ENCODE measurements at places on chromosomes 7 and 10.
A peak's percentile ranks its signal among the peaks of the same experiment; 100 is the strongest.

GRCh38 chr7:70500261-70500660, 631.7 kb upstream of the GALNT17 start:
- no peak for DNase-seq

- no peak for DNase-seq
Measured at GRCh38 chr7:45579391-45579801, 5.2 kb downstream of the ADCY1 start.

GRCh38 chr7:117375380-117375779, 51.9 kb downstream of the ASZ1 start:
- no peak for DNase-seq

- no peak for DNase-seq
Measured at GRCh38 chr7:20343205-20343604, 12.5 kb downstream of the ITGB8 start.

GRCh38 chr10:34520084-34520483, 295.0 kb downstream of the PARD3 start:
- no peak for DNase-seq

DNA sequence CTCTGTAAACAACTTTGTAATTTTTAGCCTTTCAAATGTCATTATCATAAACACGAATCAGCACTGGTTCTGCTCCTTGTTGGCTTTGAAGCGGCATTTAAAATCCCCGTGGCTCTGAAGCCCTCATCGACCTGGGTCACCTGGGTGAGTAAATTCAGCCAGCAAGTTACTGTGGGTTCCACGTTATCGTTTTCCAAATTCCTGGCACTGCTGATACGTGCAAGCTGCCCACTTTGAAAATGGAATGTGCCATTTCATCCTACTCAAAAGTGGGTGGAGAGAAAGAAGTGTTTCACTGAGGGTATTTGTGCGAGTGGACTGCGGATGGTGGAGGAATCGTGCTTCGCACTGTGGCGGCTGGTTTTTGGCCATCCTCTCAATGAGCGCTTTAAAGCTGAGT, 281.7 kb downstream of the KLF6 start:
- DNase-seq = no peak

DNA sequence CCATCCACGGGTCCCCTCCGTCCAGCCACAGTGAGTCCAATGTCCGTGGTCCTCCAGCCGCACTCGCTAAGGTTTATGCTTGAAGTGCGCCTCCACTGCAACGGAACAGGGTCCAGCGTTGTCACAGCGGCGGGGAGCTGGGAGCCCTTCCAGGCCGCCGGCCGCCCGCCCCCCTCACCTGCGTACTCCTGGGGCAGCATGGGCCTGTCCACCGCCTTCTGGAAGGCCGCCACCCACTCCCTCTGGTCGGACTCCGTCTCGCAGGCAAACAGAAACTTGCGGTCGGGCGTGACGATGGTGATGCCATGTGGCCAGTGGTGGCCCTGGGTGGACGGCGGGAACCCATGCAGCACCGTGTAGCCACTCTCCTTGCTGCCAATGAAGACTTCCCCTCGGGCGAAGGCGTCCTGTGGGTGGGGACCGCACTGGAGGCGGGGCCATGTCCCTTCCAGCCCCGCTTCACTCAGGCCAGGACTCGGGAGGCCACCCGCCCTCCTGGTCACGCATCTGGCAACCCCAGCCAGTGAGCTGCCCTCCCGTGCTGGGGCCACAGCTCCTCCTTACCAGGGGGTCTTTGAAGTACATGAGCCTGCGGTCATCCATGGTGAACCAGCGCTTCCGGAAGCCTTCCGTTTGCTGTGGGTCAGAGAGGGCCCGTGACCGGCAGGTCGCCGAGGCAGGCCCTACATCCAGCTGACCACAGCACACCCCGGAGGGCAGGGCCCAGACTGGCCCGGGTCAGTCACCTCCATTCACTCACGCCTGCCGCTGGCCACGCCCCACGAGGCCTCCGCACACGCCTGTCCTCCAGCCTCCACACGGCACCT, 22.7 kb downstream of the GET4 start:
- DNase-seq = no peak

GRCh38 chr10:44261296-44261695, 123.6 kb downstream of the CXCL12 start:
- DNase-seq = no peak

GRCh38 chr10:88385601-88386203, 197.4 kb downstream of the RNLS start:
- peak; percentile 7 for DNase-seq

- no peak for DNase-seq
Measured at GRCh38 chr7:918441-919113, 35.9 kb downstream of the ADAP1 start.

DNA sequence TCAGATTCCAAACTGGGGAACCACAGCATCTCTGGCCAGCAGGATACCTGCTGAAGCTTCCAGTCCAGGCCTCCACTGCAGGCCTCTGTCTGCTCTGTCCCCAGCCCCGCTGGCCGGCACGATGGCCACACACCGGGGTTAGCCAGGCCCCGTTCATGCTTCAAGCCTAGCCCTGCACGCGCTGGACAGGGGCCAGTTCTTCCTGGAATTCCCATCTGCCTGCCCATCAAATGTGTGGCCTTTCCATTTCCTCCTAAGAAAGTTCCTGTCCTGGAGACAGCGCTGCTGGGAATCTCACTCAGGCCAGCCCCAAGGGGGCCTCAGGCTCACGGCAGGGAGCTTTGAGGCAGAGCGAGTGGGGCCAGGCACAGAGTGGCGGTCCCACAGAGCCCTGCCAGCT, 18.0 kb downstream of the SH2B2 start:
- no peak for DNase-seq

- DNase-seq = no peak
Measured at GRCh38 chr10:117646718-117647117, 104.2 kb downstream of the EMX2 start.

DNA sequence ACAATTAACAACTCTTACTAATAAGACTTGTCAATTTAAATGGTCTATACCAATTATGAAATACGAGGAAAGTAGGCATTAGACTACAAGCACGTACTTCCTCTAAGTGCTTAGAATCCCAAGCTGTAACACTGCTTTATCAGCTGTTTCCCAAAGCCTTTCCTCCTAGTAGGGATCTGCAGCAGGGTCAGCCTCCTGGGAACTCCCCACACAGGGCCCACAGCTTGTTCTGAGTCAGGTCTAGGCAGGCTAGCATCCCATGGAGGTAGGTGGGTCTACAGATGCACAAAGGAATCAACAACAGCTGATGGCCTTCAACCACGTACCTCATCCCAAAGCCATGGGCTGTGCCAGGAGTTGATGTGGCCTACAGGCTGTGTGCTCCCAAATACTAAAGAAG, 14.7 kb downstream of the MMS19 start:
- no peak for DNase-seq

DNA sequence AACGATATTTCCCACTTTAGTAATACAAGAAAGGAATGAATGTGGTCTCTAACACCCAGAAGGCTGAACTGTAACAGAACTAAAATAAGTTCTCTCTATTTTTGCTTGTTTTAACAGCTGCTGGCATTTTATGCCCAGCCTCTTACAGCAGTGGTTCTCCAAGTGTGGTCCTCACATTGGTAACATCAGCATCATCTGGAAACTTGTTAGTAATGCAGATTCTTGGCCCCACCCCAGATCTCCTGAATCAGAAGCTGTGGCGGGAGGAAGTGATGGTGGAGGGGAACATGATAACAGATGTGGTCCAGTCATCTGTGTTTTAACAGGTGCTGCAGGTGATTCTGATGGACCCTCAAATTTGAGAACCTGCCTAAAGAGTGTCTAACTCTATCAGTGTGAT, 170.1 kb downstream of the TMEM26 start:
- DNase-seq = no peak

DNA sequence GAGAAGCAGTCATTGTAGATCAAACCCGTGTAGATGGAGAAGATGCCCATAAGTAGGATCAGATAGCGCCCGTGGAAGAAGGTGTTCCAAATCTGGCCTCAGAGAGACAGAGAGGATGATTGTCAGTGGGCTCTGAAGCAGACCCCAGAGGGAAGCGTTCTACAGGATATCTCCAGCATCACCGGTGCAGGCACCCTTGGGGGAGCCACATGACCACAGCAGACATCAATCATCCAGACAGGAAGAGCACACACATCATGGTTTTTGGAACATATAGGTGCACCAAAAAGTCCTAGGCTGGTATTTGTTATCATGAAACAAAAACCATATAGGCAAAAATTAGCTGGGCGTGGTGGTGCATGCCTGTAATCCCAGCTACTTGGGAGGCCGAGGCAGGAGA, 44.0 kb upstream of the SVOPL start:
- DNase-seq = no peak

GRCh38 chr7:2107386-2108070, 125.2 kb downstream of the MAD1L1 start:
- no peak for DNase-seq

DNA sequence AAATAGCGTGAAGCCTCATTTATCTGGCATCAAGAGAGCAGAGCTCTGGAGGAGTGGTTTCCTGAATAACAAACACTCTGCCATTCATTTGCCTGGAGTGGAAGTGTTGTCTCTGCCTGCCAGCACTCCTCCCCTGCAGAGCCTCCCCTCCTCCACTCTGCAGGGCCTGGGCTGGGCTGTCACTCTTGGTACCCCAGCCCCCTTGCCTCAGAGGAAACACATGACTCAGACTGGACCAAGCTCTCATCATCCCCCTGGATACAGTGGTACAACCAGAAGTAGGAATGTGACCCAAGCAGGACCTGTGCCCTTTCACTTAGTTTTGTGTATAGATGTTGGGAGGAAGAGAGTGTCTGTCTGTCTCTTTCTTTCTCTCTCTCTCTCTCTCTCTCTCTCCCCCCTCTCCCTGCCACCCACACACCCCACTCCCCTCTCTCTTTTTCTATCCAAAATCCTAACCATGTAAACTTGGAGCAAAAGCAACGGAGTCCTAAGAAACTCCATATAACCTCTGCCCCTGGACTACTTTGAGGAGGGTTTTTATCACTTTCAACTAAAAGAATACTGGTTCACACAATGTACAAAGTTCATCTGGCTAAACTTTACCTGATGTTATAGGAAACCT, 43.9 kb downstream of the DOCK4 start:
- DNase-seq = no peak

- no peak for DNase-seq
Measured at GRCh38 chr7:28533267-28533666, 120.9 kb downstream of the CREB5 start.

GRCh38 chr10:117761695-117762094, 219.1 kb downstream of the EMX2 start:
- DNase-seq = no peak

DNA sequence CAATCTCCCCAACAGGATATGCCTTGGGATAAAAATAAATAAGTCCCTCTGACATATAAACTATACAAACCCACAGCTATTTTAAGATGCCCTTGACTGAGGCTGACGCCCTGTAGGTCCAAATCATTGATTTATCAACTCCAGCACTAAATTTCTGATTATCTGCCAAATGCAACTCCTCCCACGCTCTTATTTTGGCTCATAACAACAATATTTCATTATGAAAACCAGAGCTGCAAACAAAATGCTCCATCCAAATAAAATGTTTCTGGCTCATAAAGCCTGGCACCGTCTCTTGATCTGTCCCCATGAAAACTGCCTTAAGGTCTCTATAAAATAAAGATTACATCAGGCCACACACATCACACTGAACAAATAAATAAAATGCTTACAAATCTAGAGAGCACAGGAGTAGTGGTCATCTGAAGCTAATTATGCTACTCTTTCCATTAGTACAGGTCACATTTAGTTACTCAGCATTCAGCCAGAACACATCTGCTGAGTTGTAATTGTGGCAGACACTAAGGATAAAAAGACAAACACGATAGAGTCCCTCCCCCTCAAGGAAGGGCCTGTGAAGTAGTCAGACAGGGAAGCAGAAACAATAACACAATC, 28.8 kb downstream of the CACUL1 start:
- no peak for DNase-seq

- DNase-seq = no peak
Measured at GRCh38 chr7:52498366-52498765, 537.1 kb upstream of the POM121L12 start.

DNA sequence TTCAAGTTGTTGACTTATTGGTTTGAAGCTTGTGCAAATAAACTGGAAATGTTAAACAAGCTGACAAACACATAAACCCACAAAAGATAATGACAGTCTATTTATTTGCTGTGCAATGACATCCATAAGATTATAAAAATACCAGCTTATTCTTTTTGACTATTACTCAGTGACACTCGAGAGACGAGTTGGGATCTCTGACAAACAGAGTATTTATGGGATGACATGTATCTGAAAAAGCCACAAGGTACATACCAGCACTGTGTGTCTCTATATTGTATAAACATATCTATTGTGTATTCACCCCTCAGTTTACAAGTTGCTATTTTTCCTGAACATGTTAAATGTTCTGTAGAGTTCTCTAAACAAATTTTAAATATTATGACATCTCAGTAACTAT, 88.9 kb downstream of the CHRM2 start:
- no peak for DNase-seq

- no peak for DNase-seq
Measured at GRCh38 chr10:25646371-25646770, 287.7 kb upstream of the MYO3A start.

GRCh38 chr7:28768577-28769147, 189.5 kb downstream of the TRIL start:
- DNase-seq = no peak

GRCh38 chr10:96584035-96584434, 2.8 kb downstream of the TM9SF3 start:
- no peak for DNase-seq

Data from CD8-positive, alpha-beta memory T cell (primary cell).